Body of pancreas (tissue), 4 donors: ENCODE measurements at places on chromosomes 4 and X. TPM values are rescaled to one million over a fixed set of nuclear protein-coding genes. Genes with fewer than 3 reads are reported as not detected.

The SORCS2 gene
- 0.33 TPM for total RNA-seq

The SULT1E1 gene
- 1.3 TPM for total RNA-seq

The UGT2B15 gene
- total RNA-seq, result 14.0 TPM

The PDGFC gene
- total RNA-seq, result 21.8 TPM
